Activated T-cell treated with anti-CD3 and anti-CD28 coated beads for 1 hour (primary cell): ENCODE measurements at places on chromosomes 12 and 14.

DNA sequence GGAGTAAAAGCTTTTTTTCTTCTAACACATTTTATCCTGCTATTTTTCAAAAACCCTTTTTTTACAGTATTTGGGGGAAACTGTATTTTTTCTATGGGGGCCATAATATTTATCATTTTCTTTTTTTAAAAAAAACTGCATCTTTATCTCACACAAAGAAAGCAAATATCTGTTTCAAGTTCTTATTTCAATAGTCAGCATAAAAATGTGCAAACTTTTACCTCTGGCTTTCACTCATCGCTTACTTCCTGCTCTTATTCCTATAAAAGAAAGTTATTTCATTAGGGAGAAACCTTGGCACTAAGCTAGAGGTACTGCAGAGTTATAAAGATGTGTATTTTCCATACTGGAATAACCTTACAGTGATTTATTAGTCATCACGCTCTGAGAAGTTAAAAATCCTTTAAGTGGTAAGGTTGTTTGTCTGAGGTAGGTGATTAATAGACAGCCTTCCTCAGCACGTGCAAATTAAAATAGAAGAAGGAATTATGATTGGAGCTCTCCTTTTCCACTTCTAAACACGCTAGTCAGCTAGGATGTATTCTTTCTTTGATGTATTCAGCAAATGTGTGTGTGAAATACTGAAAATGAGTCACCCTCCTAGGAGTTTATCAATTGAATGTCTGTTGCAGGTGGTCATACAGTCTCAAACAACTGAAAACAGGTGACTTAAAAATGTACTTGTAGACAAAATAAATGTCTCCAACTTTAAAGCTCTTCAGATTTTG is 461.0 kb downstream of the GXYLT1 start:
- no peak for DNase-seq

- DNase-seq = no peak
Measured at GRCh38 chr14:24941719-24942118, 108.2 kb downstream of the STXBP6 start.

DNA sequence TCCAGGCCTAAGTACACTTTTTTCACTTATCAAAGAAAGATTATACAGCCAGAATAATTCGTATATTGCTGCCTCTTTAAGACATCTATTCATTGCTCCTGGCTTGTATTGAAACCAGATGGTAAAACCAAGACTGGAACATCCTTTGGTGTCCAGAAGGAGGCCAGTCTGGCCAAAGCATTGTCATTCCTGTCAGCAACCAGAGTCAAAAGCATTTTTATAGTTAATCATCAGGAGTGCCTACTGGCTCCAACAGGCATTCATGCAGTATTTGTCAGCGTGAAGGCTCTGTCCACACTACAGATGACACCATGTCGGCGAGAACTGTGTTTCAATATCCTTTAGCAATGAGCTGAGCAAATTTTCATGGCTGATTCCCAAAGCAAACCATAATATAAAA is 118.0 kb upstream of the G2E3 start:
- DNase-seq = no peak

DNA sequence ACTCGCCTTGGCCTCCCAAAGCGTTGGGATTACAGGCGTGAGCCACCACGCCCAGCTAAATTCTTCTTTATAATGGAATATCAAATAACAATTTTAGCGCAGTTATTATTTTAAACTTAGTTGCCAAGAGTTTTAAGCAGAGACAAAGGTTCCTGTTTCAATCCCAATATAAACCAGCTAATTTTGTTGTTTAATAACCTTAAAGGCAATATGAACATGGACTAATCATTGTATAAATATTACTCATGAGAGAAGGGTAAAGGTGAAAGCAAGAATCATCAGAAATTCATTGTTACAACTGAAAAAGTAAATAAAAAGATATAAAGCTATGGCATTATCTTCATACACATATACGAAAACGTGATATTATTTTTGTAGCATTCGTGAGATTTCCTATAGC is 8.2 kb downstream of the DTD2 start:
- DNase-seq = no peak

GRCh38 chr14:75875958-75876357 is 105.8 kb downstream of the TGFB3 start:
- DNase-seq = no peak

DNA sequence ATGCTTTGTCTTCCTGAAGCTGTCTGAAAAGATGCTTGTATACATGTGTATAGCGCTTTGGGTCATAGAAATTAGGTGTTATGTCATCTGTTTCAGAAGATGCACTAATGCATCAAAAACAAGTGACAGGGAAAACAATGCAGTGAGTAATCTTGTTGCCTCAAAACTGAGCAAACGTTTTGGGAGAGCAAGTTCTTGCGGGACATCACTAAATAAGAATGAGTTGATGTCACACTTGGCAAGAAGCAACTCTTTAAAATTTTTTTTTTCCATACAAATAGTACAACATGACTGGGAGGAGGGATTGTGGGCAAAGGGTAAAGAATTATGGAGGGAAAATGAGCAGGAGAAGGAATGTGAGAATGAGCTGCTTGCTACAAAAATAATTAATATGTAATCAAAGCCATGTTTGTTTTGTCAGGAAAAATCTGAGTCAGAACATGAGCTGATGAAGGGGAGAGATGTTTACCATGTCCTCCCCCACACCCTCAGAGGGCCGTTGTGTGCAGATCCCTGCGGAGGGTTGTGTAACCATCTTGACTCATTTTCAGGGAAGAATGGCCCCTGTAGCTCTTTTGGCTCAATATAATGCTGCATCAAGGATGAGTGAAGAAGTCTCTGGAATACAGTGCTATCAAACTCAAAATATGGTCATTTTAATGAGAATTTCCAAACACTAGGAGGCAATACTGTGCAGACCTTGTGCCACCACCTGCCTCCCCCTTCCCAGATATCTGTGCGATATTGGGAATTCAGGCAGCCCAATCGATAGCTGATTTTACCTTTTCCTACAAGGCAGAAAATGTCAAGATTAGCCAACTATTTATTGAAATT is 41.4 kb downstream of the BORCS5 start:
- no peak for DNase-seq

DNA sequence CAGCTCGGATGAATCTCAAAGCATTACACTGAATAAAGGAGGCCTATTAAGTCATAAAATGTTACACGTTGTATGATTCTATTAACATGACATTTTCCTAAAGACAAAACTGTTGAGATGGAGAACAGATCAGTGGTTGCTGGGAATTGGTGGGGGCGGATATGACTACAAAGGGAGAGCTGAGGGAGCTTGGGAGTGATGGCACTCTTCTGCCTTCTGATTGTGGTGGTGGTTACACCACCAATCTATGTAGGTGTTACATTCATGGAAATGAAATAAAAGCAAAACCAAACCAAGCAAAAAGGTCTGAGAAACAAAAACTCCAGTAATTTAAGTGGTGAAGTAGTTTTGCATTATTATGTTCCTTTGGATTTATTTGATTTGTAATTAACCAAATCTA is 16.4 kb upstream of the EVL start:
- DNase-seq = no peak

DNA sequence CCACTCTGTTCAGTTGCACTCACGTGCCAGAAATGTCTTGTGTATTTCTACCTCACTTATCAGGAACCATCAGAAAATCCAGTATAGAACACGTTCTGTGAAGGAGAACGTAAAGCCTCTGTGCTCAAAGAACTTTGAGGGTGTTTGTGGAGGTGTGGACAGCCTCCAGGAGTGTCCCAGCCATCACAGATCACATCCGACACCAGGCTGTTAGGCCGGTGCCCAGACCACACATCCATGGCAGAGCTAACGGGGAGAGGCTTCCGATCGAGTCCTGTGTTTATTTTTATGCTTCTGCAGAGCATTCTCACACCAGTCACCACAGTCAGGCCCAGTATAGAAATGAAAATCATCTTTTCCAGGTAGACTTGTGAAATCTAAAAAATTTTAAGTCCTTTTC is 53.6 kb downstream of the TPCN1 start:
- no peak for DNase-seq

- DNase-seq = no peak
Measured at GRCh38 chr12:1980282-1980681, 24.0 kb downstream of the DCP1B start.

DNA sequence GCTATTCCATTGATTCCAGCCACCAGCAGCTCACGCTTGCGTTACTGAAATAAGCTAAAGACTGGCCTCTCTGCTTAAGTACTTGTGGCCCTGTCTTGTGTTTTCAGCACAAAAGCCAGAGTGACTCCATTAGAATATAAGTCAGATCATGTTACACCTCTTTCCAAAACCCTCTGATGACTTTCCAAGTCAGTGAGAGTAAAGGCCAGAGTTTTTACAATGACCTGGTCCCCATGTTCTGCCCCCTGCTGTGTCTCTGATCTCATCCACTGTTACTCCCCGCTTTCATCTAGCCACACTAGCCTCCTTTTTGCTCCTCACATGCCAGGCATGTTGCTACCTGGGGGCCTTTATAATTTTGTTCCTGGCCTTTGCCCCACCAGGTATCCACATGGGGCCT is 6.9 kb upstream of the CKAP4 start:
- DNase-seq = no peak

GRCh38 chr12:119783787-119784186 is 93.3 kb downstream of the CIT start:
- no peak for DNase-seq

- no peak for DNase-seq
Measured at GRCh38 chr14:65301862-65302539, 110.5 kb upstream of the FUT8 start.

- DNase-seq = no peak
Measured at GRCh38 chr14:104434214-104435076, 145.1 kb upstream of the C14orf180 start.

DNA sequence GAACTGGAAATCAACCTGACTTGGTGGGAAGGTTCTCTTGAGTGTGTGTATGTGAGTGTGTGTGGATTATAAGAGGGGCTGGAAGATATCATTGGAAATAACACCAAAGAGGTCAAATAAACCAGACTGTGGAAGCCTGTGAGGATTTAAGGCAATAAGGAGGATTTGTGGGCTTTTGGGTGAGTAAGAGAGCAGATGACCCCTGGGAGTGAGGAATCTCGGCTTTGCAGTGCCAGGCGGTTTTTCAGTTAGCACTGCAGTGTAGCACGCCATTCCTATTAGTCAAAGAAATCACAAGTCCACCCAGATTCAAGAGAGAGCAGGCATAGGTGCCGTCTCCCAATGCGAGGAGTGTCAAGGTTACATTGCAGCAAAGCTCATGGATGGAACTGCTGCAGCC is 63.3 kb downstream of the CALM1 start:
- DNase-seq = no peak

- DNase-seq = no peak
Measured at GRCh38 chr12:32777159-32777558, 21.5 kb upstream of the YARS2 start.

GRCh38 chr14:99393059-99393655 is 87.5 kb downstream of the SETD3 start:
- DNase-seq = peak; percentile 13

- DNase-seq = peak; percentile 51
Measured at GRCh38 chr12:1634590-1635191, 5.7 kb downstream of the WNT5B start.

DNA sequence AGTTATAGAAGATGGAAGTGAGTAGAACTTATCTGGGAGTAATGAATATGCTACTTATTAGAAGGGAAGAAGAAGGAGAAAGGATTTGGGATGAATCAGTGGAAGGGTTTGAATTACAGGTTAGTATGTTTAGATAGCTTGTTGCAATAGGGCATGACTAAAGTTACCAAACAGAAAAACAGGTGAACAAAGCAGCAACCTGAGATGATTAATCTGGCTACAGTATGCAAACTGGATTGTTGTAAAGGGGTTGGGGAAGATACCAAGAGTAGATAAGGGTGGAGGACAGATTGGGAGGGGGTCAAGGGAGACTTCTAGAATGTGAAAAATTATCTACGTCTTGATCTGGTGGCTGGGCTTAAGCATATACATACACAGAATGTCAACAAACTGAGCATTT is 73.4 kb upstream of the CLEC14A start:
- DNase-seq = no peak

DNA sequence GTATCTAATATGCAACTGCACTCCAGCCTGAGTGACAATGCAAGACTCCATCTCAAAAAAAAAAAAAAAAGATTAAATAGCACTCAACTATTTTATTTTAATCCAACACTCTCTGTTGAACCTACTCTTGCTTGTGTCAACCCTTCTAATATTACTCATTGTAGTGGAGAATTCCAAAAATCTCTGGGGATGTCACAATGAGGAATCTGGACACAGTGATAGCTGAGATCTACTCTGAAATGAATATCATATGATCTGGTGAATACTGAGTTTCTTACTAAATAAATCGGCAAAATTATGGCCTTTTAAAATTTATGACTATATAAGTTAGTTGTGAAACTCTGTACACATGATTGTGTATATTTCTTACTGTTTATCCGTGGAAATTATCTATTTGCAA is 418.2 kb downstream of the BCAT1 start:
- no peak for DNase-seq

- DNase-seq = no peak
Measured at GRCh38 chr14:94390372-94391086, 2.1 kb upstream of the SERPINA1 start.

DNA sequence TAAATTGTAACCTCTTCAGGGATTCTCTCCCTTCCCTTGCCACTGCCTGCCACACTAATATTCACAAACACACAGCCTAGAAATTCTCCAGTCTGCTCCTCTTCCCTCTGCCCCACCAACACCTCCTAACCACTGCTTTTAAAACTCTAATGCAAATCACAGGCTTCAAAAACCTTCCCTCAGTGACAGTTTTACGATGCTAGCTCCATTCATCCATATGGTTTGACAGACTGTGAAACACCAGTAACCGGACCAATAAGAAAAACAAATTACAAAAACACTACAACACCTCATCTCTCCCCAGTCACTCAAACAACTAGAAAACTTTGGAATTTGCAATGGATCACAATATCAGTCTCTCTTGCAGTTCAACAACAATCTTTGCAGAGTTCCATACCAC is 5.7 kb downstream of the DPF3 start:
- DNase-seq = no peak

GRCh38 chr14:52314595-52315354 is 663 bp downstream of the PTGER2 start:
- peak; percentile 22 for DNase-seq

DNA sequence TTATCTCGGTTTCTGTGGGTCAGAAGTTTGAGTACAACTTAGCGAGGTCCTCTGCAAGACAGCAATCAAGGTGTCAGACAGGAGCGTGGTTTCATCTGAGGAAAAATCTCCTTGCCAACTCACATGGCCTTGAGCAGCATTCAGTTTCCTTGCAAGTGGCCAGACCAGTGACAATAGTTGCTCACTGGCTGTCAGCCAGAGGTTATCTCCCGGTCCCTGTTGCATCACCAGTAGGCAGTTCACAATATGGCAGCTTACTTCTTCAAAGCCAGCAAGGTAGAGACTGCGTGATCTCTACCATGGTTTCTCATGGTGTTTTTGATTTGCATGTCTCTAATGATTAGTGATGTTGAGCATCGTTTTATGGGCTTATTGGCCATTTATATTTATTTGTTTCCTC is 143.8 kb upstream of the DAAM1 start:
- DNase-seq = no peak

DNA sequence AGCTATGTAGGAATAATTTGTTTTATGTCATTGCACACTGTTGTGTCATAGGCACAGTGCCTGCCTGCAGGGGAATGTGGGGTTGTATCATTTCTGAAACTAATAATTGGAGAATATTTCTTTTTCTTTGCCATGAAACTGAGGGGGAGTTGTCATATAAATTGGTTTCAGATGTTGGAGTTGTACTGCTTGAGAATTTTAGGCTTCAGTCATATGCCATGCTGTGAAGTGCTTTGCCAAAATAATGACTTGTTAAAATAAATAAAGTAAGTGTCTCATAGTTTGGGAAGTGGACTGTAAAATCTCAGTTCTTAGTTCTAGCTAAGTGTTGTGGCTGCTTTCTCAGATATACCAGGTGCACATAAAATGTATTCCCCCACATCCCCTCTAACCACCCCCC is 116.8 kb downstream of the DAAM1 start:
- no peak for DNase-seq
